ENCODE measurements at places on chromosomes 4 and X.

DNA sequence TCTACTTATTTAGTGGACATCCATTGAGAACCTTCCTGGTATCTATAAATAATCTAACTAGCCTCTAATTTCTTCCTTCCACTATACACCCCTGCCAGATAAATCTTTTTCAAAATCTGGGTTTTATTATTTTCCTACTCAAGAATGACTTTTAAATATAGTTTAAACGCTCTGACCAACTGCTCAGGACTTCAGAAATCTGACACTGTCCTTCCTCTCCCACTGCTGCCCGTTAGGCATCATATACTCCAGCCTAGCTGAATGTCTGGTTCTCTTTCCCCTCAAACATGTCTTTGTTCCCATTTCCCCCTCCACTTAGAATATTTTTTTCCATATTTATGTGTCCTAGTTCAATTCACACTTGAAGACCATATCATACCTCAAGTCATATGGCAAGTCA is 35.2 kb upstream of the CBLL2 start:
- DNase-seq: no peak

- DNase-seq: no peak
Measured at GRCh38 chr4:153489856-153490558, 23.8 kb downstream of the TMEM131L start.

DNA sequence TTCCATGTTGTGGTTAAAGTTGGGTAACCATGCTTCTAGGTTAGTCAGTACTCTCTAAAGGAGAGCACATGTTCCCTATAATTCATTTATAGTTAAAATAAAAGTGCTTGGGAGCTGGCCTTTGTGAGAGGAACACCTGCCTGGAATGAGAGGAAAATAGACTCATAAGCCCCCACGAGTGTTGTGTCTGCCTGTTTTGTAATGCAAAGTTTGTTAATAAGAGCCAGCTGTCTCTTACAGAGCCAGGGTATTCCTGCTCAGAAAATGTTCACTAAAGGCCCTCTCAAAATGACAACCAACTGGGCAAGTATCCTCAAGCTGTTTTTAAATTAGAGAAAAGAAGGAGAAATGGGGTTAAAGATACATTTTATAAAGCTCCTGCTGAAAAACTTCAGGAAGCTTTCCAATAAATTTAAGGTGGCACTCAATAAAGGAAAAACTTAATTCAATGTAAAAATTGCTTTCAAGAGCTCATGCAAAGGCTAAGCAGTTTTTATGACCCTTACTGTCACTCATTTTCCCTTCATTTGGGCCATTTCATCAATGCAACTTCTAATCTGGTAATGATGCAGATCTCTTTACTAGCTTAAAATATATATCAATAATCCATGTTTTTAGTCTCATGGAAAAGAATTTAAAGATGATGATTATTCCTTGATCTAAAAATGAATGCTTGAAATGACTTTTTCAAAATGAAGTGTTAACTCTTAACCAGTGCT is 793.6 kb downstream of the STPG2 start:
- DNase-seq: peak; percentile 25

- DNase-seq: no peak
Measured at GRCh38 chr4:3344596-3344995, 51.8 kb downstream of the RGS12 start.

- DNase-seq: no peak
Measured at GRCh38 chrX:17822351-17822750, 38.7 kb downstream of the RAI2 start.

DNA sequence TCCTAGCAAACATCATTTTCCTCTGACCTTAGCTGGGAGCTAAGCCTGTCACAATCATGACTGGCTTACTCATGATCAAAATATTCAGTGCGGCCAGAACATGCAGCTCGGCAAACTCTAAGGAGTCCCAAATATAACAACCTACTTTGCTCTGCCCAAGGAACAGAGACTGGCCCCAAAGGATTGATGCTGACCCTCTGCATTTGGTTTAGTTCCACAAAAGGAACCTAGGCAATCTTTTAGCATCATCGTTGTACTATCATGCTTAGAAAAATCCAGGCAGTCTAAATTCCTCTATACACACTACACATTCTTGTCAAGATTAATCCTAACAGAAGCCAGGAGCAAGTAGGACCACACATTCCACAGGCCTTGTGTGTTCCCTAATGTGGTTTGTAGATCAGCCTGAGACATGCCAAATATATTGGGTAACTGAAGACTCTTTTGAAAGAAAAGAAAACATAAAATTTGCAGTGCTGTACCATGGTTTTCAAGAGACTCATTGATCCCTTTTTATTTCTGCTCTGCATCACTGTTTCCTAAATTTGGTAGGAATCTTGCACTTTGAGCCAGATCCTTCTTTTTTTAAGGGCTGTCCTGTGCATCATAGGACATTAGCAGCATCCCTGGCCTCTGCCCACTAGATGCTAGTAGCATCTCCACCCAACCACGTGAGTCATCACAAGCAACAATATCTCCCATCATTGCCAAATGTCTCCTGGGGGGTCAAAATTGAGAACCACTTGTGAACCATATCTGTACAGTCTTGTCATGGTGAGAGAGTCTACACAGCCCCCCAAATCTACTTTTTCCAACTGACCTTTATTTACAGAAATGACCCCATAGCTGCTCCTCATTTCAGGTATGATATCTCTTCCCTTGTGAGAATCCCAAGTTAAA is 17.6 kb upstream of the CC2D2A start:
- no peak for DNase-seq

- DNase-seq: no peak
Measured at GRCh38 chrX:72273718-72274117, 3.3 kb downstream of the RPS4X start.

GRCh38 chr4:87116231-87116630 is 104.2 kb downstream of the KLHL8 start:
- DNase-seq: no peak

DNA sequence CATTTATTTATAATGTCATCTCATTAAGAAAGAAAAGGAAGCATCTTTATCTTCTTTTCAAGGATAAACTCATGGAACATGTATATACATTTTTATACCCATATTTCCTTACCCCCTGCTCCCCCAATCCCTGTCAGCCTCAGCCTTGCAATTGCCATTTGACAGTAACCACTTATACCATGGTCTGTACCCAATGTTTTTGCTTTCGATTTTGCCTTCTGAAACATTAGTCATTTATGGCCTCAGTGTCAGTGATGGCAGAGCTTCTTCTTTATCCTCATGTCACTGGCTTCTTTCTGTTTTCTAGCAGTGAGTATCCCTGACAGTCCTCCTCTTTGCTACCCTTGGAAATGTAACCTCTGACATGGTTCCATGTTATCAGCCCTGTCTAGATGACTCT is 228.4 kb downstream of the SPRY1 start:
- DNase-seq: no peak

- no peak for DNase-seq
Measured at GRCh38 chrX:155242300-155242699, 22.0 kb downstream of the RAB39B start.

GRCh38 chr4:28075401-28075956 is 1214.8 kb downstream of the STIM2 start:
- DNase-seq: no peak

DNA sequence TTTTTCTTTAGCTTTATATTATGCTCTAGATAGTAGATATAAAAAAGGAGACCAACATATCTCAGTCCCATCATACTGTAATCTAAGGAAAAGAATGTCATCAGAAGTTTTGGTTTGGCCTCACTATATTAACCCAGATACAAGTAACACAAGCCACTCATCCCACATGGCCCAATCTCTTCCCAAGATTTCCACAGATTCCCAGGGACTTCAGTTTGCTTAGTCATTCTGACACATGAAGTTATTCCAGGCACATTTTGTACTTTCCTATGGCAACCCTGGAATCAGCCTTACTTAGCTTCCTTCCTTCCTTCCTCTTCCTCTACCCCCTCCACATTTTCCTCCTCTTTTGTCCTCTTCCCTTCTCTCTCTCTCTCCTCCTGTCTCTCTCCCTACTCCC is 21.7 kb upstream of the DCLK2 start:
- DNase-seq: no peak

DNA sequence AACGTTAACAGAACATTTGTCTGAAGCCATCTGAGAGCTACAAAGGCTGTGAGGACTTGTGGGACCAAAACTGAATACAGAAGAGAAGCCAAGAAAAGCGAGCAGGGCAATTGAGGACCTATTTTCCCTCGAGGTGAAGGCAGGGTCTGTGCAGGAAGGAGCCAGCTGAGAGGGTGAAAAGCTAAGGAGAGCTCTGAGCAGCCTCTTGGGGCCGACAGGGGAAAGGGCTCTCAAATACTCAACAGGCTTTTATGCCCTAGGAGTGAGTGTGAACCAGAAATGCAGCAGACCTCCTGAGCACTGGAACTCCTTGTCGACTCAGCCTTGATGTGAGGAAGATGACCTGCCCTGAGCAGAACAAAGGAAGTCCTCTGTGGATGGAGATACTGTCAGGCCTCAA is 54.2 kb downstream of the C4orf50 start:
- no peak for DNase-seq

- peak; percentile 49 for DNase-seq
Measured at GRCh38 chrX:83845397-83845796, 15.5 kb upstream of the CYLC1 start.

- DNase-seq: no peak
Measured at GRCh38 chr4:5991405-5991804, 26.8 kb downstream of the C4orf50 start.

DNA sequence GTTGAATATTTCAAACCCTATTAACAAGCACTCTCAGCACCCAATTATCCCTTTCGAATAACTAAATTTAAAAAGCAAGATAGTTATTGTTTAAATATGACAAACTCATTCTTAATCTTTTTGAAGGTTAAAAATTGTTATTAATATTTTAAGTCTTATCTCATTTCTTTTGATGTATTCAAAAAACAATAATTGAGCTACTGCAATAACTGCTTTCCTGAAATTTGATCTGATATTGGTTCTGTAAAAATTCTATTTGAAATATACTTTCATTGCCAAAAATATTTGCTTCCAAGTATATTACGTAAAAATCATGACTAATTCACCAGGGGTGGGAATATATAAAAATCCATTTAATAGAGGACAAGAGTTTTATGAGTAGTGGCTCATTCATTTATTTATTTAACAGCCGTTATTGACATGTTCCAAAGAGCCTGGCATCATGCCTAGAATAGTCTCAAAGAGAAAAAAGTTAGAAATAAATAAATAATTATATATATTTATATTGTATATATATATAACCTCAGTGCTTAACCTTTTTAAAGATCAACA is 34.4 kb downstream of the GLRA3 start:
- no peak for DNase-seq

DNA sequence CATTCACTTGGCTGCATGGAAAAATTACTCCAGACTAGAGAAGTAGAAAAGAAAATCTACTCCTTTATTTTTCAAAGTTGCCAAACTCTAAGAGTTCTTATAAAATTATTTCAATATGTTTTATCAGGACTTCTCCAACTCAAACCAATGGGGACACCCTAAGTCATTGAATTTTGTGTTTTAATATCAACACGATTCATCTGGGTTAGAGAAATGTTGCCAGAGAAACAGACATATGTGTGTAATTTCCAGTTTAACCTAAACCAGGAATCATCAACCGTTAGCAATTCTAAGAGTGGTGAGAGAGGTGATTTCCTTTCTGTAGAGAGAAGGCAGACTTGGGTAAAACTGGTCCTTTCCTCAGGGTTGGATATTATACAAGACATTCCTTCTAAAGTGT is 291.8 kb downstream of the LDB2 start:
- no peak for DNase-seq
